ENCODE measurements at places on chromosomes 5 and 9.
A peak's percentile ranks its signal among the peaks of the same experiment; 100 is the strongest.

- no peak for DNase-seq
Observed at GRCh38 chr5:7329141-7329540, 66.8 kb upstream of the ADCY2 start.

- DNase-seq: no peak
Observed at GRCh38 chr5:69485471-69485870, 7.1 kb upstream of the OCLN start.

- DNase-seq: no peak
Observed at GRCh38 chr5:150500905-150501304, 7.0 kb upstream of the NDST1 start.

DNA sequence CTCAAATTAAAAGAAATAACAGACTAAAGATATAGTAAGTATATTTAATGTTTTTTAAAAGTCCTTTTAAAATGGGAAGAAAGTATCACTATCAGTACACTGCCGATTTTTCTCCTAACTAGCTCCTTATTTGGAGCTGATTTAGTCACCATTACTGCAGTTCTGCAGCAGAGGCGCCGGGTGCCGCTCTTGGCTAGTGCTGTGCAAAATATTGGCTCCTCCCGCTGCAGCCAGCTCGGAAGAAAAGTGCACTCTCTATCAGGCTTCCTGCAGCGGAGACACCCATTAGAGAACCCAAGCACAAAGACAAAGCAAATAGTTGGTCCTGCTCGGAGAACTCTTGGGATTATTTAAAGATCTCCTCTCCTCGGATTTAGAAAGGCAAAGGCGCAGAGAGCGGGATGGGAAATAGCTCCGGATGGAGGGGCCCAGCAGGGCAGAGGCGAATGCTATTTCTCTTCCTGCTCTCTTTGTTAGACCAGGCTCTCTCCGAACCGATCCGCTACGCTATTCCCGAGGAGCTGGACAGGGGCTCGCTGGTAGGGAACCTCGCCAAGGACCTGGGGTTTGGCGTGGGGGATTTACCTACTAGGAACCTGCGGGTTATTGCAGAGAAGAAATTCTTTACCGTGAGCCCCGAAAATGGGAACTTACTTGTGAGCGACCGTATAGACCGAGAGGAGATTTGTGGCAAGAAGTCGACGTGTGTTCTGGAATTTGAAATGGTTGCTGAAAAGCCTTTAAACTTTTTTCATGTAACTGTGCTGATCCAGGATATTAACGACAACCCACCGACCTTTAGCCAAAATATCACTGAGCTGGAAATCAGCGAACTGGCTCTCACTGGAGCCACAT is at the start of gene PCDHGB3:
TSS of gene PCDHGB3 (plus strand) at position 249 of the 855 bp plus-strand sequence. CDS start at position 402, 153 bp downstream.
- peak; percentile 42 for DNase-seq

DNA sequence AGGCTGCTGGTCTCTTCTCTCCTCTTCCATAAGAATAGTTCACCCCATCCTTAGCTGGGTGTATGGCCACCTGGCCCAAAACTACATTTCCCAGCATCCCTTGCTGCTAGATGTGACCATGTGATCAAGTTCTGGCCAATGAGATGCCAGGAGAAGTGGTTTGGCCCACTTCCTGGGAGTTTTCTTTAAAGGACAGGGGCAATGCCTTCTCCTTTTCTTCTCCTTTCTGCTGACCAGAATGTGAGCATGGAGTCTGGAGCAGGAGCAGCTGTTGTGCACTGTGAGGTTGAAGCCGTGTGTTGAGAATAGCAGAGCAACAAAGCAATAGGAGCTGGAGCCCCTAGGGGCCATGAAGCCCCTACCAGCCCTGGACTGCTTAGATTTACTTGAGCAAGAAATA is 36.8 kb downstream of the C9orf50 start:
- peak; percentile 72 for DNase-seq

DNA sequence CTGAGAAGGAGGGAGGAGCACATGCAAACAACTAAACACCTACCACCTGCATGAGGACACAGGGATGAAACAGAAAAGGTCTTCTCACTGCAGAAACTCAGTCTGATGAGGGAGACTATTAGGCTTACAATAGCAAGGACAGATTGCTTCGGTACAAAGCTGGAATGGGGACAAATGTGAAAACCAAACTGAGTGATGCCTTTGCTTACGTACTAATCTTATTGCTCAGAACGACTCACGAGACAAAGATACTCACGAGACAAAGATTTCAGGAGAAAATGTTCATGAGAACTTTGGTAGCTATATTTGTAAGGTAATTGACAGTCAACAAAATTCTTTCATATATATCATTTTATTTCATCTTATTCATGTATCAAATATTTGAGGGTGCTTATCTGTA is 71.9 kb upstream of the TAF1L start:
- DNase-seq: no peak

DNA sequence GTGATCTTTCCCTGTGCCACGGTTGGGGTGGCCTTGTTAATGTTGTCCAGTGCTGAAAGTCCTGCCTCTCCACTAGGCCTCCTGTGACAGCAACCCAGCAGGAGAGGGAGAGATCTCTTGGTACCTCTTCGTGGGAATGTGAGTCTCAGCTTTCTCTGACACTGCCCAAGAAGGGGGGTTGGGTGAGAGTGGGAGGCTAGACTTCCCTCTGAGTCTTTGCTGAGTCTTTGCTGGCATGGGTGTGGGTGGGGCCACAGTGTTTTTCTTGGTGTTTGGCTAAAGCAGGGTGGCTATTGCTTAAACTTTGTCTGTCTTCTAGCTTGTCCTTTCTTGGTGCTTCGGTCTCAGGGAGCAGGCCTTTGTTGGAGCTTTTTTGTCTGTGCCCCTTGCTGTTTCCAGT is 145.6 kb downstream of the GNA14 start:
- no peak for DNase-seq

DNA sequence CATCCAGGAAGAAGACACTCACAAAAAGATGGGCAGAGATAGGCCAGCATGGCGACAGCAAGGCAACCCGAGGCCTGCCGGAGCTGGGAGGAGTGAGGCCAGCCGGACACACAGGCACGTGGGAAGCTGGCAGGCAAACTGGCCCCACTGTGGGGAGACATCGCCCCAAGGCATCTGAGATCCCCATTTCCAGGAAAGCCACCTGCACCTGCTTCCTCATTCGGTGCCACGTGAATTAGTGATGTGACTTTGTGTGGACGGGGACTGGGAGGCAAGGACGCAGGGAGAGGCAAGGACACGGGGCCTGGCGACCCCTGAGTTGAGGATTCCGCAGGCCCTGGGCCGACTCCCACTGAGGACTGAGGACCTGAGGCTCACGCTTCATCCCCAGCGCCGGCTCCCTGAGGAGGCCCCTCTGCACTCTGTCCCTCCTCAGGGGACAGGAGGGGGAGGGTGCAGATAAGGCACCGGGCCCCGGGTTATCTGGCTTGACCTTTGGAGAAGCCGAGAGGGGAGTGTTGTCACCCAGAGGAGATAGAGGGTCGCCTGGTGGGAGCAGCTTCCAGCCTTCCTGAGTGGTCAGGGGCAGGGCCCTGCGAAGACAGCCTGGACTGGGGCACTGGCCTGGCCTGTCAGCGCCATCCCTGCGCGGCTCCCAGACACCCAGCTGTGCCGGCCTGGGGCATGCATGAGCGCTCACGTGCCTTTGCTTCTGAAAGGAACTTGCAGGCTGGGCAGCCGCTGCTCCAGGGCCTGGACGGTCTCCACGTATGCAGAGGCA is 39.7 kb downstream of the NDUFS6 start:
- DNase-seq: no peak

DNA sequence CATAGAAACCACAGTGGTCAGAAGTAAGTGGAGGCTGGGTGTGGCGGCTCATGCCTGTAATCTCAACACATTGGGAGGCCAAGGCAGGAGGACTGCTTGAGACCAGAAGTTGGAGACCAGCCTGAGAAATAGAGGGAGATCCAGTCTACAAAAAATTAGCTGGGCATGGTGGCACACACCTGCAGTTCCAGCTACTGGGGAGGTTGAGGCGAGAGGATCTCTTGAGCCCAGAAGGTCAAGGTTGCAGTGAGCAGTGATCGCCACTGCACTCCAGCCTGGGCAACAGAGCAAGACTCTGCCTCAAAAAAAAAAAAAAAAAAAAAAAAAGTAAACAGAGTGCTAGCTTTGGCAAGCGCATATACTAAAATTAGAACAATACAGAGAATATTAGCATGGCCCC is 24.6 kb downstream of the AK8 start:
- DNase-seq: no peak

DNA sequence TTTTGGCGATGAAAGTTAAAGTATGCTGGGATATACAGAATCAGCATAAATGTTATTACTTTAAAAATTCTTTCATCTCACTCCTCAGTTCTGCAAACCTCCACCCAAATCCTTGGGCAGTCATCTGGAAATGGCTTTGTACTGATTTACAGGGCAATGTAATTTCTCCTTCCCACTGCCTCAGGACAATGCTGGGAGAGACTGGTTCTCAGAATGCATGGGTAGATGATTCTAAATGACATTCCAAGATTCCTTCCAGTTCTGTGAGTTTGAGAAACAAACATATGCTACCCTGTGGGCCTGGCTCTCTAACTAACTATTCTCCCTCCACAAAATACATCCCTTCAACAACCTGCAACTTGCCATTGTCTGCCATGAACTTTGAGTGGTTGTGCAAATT is 7.5 kb upstream of the PSAT1 start:
- DNase-seq: no peak

DNA sequence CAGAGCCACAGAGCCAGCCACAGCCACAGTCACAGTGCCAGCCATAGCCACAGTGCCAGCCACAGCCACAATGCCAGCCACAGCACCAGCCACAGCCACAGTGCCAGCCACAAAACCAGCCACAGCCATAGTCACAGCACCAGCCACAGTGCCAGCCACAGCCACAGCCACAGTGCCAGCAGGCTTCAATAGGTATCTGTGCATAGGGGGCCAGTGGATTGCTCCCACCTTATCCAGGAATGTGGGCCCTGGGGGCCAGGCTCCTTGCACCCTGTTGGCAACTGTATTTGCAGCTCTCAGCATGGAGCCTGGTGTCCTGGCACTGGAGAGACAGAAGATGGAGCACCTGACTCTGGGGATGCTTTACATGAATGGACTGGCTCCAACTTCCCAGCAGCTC is 111.7 kb upstream of the IRX2 start:
- no peak for DNase-seq

GRCh38 chr5:1515921-1516571 is 7.7 kb downstream of the LPCAT1 start:
- DNase-seq: no peak

DNA sequence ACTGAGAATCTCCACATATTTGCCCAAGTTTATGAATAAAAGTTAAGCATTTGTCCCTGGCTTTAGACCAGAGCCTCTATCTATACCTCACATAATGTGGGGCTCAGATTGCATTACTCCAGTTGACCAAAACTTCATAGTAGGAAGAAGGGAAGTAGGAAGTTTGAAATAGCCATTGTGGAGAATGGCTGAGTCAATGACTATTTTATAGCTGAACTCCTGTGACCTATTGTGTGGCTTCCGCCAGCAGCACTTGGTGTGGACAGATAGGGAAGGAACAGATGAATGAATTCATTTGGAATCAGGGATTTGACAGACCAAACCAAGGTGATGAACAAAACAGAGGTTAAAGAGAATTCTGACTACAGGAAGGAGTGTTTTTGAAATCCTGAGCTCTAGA is 92.9 kb upstream of the LPAR1 start:
- no peak for DNase-seq

- DNase-seq: no peak
Observed at GRCh38 chr5:147507480-147508126, 2.3 kb downstream of the DPYSL3 start.

DNA sequence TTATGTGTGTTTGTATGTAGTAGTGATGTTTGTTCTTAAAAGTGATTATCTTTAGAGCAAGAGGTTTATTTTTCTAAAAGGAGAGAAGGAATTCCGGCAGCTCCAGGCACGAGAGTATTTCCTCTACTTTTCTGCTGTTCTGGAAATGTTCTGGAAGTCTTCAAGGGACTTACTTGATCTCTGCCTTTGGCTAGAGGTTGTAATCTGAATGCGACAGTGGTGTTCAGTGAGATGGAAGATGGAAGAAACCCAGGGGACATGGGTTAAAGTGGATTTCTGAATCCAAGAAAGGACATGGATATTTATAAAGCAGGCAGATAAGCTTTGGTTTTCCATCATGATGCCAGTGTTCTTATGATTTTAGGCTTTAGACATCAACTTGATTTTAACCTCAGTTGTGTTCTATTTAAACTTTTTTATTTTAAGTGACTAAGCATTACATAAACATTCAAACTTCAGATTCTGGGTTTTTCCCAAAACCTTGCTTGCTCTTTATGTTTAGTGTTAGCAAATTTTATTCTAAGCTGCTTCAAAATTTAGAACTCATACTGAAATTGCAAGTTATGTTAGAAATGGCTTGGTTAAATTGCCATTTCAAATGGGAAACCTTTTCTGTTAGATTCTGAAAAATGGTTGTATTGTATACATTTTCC is 3.6 kb downstream of the GPR21 start:
- DNase-seq: no peak

DNA sequence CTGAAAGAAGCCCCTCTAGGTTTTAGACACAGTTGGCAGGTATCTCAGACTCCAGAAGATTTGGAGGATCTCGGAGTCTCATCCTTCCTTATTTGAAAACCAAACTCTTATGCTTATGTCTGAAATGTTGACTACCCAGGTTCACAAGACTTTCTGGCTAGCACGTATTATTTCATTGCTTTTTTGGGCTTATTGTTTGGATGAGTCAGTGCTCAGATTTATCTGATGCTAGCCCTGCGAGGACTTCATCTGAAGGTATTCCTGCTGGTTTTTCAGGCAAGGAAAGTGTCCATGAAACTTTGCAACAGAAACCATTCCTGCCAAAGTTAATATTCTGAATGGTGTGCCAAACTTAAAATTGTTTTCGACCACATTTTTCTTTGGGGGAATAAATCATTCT is 8.5 kb downstream of the OSTF1 start:
- no peak for DNase-seq

DNA sequence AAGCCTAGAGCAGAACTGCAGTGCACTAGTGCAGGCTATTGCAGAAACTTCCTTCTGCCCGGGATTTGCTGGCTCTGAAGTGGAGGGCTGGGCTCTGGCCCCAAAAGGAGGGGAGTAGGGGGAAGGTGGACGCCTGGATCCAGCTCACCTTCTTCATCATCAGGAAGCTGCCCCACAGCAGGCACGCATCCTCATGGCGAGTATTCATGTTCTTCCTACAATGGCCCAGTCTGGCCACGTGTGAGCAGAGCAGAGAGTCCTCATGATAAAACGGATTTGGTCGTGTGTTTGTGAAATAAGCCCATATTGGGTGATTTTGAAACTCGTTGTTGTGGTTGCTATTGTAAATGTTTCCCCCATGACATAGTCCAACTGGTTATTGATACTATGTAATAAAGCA is 8.2 kb upstream of the GLIPR2 start:
- no peak for DNase-seq

- no peak for DNase-seq
Observed at GRCh38 chr5:41918105-41918504, 7.0 kb upstream of the FBXO4 start.
